ENCODE measurements at places on chromosomes 3 and 15. TPM values are rescaled to one million over a fixed set of nuclear protein-coding genes. Genes with fewer than 3 reads are reported as not detected.

SLC28A1 gene
- 0.06 TPM for total RNA-seq

LMAN1L gene
- not detected for total RNA-seq

CCNB2 gene
- 5.1 TPM for total RNA-seq

KBTBD8 gene
- 4.8 TPM for total RNA-seq

RTP1 gene
- total RNA-seq, result not detected

Data from lung (tissue), 17 donors.